ENCODE measurements at places on chromosomes 13 and 19. TPM values are rescaled to one million over a fixed set of nuclear protein-coding genes. Genes with fewer than 3 reads are reported as not detected.

NKPD1 gene
- 0.17 TPM for total RNA-seq

PRKD2 gene
- 62.2 TPM for total RNA-seq

LRRC63 gene
- total RNA-seq = 0.24 TPM

CPB2 gene
- not detected for total RNA-seq

CLEC4G gene
- total RNA-seq = not detected

CPT1C gene
- total RNA-seq = 0.48 TPM

PROZ gene
- not detected for total RNA-seq

NCCRP1 gene
- not detected for total RNA-seq

KATNAL1 gene
- 8.0 TPM for total RNA-seq

PSG11 gene
- not detected for total RNA-seq

CELF5 gene
- not detected for total RNA-seq

CGB2 gene
- total RNA-seq = not detected
